Choroid plexus epithelial cell (primary cell): ENCODE measurements at places on chromosomes 6 and 20.

DNA sequence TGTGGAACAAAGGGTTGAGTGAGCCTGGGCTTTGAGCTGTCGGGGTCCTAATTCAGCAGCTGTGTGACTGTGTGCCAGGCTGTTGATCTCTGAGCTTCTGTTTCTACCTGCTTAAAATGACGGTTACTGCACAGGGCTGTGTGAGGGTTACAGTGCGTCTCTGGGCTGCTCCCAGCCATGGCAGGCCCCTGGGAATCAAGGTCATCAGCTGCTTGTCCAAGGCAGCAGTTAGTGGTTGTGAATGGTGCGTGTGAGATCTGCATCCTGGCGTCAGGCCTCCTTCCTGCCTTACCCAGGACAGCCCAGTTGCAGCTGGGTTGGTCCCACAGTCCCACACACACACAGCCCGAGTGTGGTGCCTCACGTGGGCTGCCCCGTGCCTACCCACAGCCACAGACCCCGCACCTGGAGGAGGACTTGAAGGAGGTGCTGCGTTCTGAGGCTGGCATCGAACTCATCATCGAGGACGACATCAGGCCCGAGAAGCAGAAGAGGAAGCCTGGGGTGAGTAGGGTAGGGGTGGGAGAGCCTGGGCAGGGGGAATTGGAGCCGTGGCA is 15.6 kb downstream of the GTSF1L start:
- no peak for DNase-seq

- DNase-seq = no peak
Measured at GRCh38 chr20:21391185-21391971, 5.9 kb downstream of the NKX2-4 start.

- DNase-seq = no peak
Measured at GRCh38 chr6:164229716-164230115, 815.2 kb downstream of the QKI start.

DNA sequence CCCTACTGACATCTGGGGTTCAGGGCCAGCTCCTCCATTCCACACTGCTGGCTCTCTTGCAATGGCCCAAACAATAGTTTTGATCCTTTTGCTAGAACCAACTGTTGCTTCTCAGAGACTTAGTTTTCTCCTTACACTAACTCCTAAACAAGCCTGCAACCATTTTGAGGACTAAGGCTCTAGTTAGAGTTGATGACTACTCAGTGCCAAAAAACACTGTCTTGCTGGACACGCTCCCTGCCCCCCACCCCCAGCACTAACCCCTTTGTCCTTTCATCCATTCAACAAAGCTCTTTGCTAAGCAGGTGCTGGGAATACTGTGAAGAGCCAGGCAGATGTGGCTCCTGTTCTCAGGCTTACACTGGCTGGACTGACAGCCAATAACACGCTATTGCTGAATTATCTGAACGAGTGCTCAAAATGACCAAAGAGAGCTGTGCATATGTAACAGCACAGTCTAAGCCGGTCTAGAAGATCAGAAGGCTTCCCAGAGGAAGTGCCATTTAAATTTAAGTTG is 17.6 kb downstream of the GCLC start:
- DNase-seq = no peak

DNA sequence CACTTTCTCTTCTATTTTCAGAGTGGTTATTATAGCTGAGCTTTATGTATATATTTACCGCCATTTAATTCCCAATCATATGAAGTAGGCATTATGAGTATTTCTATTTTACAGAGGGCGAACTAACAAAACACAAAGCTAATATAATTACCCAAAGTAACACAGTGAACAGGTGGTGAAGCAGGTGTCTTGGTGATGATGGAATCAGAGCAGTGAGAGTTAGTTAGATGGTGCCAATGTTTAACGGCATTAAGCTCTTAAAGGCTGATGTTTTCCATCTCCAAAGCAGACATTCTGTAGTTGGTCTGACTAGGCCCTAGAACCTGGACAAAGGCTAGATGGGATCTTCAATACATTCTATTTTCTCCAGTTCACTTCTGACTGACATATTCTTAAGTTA is 551.1 kb upstream of the SYNCRIP start:
- DNase-seq = no peak

- peak; percentile 12 for DNase-seq
Measured at GRCh38 chr20:610130-611046, at the start of gene TCF15. TCF15 (minus strand) TSS chr20:610309; CDS start chr20:610237, 72 bp downstream.

- no peak for DNase-seq
Measured at GRCh38 chr6:79134699-79135474, 56.8 kb upstream of the PHIP start.

DNA sequence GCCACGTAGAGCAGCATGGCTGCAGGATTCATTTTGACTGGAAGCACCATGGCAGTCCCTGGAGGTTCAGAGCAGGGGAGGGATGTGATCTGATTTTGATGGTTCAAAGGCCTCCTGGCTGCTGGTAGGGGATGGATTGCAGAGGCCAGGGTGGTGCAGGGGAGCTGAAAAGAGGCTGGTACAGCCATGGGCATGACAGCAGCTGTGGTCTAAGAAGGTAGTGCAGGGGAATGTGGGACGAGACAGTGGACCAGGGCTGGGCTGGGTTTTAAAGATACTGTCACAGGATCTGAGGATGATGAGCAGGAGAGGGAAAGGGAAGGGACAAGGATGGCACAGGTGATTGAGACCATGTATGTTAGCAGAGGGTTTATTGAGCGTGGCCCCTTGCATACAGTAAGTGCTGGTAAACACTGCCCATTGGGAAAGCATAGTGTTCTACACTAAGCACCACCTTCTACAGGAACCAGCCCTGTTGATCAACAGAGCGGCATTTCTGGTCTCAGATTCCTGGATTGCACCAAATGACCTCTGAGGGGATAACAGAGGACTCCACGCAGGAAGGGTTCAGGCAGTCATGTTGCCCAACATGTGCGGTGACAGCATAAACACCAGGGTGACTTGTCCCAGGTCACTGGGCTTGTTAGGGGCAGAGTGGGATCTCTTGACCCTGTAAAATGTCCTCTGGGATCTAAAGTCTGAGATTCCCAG is 14.5 kb upstream of the SIRPA start:
- no peak for DNase-seq

- peak; percentile 57 for DNase-seq
Measured at GRCh38 chr20:58407201-58407873, 18.3 kb downstream of the VAPB start.

GRCh38 chr6:4803343-4803744 is 27.1 kb downstream of the CDYL start:
- DNase-seq = no peak

DNA sequence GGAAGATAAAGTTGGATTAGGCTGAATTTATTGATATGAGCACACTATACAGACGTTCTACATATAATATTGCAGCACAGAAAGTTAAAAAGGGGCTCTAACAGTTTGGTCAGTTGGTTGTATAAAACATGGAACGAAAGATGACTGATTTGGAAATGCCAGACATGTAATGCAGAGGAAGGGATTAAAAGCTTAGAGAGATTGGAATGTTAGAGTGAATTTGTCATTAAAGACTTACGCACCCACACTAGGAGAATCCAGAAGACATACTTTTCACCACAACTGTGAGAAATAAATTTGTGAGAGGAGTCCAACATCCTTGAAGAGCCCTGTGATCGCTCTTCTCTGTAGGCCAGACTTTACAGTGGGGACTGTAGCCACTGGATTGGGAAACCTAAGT is 134.7 kb downstream of the GPR63 start:
- no peak for DNase-seq

GRCh38 chr6:81051952-81052351 is 700.5 kb downstream of the TENT5A start:
- DNase-seq = no peak

GRCh38 chr6:85828973-85829372 is 186.3 kb upstream of the SYNCRIP start:
- no peak for DNase-seq

DNA sequence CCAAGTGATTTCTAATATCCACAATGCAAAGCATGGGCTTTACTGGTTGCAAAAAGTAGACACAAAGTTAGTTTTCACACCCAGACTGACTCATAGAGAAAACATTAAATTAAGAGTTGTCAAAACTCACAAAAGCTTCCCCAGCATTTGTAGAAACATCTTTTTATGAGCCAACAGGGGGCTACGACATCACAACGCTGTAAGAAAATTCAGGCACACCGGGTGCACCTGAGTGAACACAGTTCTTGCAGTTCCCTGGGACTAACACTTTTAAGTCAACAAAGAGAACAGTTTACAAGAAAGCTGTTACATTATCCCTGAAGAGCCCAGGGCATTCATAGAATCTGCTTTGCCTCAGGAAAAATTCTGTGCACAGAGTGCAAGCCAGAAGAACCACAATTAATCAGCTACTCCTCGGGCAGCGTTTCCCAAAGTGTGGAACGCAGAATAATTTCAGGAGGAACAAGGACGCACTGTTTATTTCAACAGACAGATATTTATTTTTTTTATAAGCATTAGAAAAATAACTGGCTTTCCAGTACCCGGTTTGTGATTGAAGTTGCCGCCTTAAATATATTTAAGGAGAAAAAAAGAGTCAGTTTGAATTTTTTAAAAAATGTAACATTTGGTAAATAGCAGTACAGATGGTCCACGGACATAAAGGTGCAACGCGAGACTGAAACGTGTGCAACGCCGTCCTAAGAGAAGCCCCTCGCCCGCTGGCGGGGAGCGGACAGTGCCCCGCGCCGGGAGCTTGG is 1.2 kb downstream of the NCOA5 start:
- DNase-seq = peak; percentile 36

DNA sequence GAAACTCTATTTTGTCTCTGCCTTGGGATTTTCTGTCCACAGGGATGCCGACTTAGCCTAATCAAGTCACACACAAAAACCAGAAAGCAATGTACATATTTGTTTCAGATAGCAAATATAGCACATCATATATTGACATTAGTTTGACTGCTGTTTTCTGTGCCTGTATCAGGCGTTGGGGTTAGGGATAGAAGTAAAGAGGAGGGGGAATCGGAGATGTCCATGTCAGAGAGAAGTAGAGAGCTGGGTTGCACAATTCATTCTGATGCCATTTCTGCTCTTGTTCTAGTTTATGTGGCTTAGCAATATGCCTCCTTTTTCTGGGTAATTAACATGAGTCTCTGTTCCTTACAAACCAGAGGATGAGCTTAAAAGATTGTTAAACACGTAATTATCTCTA is 14.7 kb upstream of the IPCEF1 start:
- DNase-seq = no peak

DNA sequence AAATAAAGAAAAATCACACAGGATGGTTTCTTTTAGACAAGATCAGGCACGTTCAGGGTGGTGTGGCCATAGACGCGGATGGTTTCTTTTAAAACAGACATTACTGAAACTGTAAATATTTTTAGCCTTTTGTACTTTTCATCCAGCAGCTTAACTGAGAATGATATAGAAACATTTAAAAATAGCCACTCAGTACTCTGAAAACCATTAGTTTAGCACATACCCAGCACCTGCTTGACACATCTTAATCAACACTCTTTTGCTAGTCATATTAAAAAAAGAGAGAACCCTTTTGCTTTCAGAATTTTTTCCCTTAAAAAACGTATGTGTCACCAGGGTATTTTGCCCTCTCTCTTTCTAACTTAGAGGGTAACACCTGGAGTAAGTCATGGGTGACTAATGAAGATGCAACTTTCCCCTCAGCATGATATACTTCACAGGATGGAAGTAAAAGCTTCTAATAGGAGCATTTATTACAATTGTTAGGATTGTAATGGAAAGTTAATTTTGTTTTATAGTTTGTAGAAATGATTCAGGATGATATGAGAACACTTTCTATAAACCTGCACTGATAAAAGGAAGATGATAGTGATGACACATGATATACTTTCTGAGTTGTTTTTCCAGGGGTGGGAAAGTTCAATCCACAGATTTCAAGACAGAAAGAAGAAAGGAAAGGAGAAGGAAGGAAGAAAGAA is 45.2 kb downstream of the BACH2 start:
- DNase-seq = no peak

DNA sequence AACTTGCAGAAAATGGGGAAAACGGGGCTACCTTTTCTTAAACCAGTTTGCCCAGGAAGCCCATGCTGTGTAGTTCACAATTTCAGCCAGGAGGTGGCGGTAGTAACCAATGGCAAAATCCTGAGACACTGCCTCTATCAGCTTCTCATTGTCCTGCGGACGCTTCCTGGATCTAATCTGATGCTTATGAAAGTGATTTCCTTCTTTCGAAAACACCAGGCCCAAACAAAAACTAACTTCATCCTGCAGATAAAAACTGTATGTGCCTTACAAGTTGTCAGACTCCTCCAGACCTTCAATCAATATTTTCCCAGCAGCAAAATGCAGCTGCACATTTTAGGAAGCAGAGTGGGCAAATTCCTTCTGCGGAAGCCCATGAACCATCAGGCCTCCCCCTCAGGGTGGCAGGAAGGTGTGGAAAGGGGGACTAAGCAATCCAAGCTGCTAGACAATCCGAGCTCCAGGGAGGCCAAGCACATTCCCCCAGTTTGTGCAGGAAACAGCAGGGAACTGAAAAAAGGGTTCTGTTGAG is 88.5 kb downstream of the LY86 start:
- DNase-seq = peak; percentile 83

GRCh38 chr6:166950443-166950821 is 5.9 kb downstream of the RNASET2 start:
- no peak for DNase-seq

DNA sequence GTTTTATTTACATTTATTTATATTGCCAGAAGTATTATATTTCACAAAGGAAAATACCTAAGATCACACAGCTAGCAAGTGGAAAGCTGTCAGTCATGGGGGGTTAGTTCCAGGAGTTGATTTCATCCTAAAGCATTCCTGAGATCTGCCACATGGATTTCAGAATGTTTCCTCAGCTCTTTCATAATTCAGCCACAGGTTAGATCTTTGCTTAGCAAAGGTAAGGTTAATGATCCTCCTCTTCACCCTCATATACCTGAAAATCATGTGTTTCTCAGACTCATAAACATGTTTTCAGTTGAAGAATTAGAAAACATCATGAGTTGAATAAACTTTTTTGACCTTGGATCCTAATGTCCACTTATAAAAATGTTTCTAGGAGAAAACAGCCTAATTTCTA is 215.4 kb downstream of the ARHGAP18 start:
- no peak for DNase-seq

GRCh38 chr6:17103715-17104114 is 1.9 kb downstream of the STMND1 start:
- DNase-seq = peak; percentile 33

DNA sequence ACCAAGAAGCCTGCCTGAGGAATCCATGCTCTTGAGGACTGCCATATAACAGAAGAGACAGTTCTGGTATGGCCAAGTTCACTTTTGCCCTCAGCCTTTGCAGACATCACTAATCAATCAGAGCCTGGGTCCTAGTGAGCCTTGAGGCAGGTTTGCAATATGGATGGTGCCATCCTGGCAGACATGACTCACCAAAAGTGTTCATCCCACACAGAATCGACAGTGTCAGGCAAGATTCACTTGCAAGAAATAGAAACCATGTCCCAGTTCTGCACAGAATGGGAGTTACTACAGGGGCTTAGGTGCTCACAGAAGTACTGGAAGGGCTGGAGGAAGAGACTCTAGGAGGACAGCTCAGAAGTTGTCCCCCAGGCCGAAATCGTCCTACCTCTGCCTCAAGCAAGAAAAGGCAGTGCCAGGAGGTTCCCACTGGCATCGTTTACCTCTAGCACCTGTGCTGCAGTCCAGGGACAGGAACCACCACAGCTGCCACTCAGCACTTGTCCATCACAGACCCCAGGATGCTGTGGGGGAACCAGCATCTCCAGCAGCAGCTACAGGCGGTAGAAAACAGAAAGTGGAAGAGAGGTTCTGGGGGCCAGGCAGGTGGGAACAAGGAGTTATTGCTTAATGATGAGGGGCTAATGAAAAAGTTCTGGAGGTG is 42.6 kb upstream of the PHACTR3 start:
- no peak for DNase-seq
